ENCODE measurements at places on chromosomes 3 and 15. TPM values are rescaled to one million over a fixed set of nuclear protein-coding genes. Genes with fewer than 3 reads are reported as not detected.
A peak's percentile ranks its signal among the peaks of the same experiment; 100 is the strongest.

TGM4 gene
- not detected for total RNA-seq

GRCh38 chr3:11140713-11141104 is 13.6 kb upstream of the HRH1 start:
- no peak for DNase-seq

GRCh38 chr3:58272891-58273290 is 33.2 kb upstream of the RPP14 start:
- DNase-seq, result no peak

DNA sequence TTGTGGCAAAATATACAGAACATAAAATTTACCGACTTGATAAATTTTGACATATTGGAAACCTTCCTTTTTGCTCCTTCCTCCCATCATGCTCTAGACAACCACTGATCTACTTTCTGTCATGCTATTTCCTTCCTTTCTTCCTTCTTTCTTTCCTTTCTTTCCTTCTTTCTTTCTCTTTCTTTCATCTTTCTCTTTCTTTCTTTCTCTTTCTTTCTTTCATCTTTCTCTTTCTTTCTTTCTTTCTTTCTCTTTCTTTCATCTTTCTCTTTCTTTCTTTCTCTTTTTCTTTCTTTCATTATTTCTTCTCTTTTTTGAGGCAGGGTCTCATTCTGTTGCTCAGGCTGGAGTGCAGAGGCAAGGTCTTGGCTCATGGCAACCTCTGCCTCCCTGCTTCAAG is 8.9 kb upstream of the TMEM45A start:
- no peak for DNase-seq

DNA sequence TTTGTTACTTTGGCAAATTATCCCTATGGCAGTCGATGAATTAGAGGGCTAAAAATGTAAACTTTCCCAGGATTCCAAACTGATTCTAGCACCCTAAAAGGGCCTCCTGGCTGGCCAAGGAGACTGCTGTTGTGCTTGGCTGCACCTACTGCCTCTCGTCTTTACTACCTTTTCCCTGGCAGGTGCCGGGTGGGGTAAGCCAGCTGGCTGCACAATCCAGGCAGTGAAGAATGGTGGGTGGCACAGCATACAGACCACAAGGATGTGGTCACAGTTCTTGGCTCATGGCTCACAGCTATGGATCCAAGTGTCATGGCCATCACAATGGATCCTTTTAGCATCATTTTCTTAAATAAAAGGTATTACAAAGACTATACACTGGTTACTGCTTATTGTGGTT is 20.7 kb upstream of the SLC25A26 start:
- peak; percentile 36 for DNase-seq

GRCh38 chr3:179801856-179802255 is 149.0 kb downstream of the USP13 start:
- no peak for DNase-seq

DNA sequence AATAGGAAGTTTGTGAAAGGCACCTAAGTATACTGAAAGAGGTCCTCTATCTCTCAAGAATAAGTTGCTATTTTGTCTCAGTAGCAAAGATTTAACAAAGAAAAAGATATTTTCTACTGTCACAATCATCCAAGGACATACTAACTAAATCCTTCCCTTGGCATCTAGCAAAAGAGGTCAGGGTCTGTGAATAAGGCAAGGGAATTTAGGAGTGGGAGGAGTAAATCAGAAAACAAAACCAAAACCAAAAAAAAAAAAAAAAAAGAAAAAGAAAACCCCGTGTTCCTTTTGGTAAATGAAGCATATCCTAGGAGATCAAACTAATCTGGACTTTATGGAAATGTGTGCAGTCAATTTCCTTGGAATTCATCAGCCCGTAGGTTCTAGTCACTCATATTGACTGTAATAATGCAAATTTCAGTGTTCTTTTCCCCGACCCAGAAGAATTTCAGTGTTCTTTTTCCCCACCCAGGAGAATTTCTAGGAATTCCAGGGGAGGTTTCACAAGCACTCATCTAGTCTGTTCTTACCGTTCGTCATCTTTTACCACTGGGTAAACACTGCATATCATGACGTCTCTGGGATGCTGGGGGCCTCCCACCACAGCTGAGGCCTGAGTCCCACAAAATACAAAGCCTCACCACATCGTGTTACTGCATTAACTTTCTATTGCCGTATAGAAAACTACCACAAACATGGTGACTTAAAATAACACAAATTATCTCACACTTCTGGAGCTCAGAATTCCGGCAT is 113.8 kb upstream of the CCDC54 start:
- DNase-seq, result no peak

GRCh38 chr15:68595260-68595564 is 16.4 kb downstream of the CORO2B start:
- DNase-seq, result no peak
